ELF-1 (cell line): ENCODE measurements at places on chromosomes 5 and 9.

- DNase-seq = no peak
Observed at GRCh38 chr5:116908537-116908936, 333.9 kb upstream of the SEMA6A start.

GRCh38 chr9:134136118-134136995, 475 bp downstream of the WDR5 start:
- DNase-seq = peak; percentile 41

GRCh38 chr5:94218374-94218773, 400.0 kb downstream of the KIAA0825 start:
- DNase-seq = no peak

DNA sequence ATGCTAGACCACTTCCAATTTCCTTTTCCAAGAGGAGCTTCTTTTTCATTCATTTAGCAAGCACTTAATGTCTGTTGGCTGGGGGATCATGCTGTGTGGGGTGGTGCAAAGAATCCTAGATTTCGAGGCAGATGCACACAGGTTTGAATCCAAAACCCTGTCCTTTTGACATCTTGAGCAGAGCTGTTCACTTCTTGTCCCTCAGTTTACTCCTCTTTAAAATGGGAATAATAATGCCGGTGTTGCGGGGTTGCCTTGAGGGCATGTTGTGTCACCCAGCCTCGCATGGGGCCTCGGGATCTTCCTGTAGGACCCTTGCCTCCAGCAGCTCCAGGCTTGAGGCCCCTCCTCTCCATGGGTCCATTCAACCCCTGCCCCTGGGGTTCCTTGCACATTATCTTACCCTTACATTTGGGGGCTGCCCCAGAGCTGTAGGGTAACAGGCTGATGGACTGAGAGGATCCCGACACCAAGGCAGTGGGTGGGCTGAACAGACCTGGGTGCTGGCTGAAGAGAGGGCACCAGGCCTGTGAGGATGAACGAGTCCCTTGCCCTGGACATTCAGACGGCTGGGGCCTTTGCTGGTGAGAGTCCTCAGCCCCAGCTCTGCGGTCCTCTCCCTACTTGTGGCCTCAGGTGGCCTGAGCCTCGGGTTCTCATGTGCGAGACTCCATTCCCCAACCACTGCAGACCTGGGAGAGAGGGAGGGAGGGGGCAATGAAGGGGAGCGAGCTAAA, 145.8 kb downstream of the BARX1 start:
- no peak for DNase-seq

DNA sequence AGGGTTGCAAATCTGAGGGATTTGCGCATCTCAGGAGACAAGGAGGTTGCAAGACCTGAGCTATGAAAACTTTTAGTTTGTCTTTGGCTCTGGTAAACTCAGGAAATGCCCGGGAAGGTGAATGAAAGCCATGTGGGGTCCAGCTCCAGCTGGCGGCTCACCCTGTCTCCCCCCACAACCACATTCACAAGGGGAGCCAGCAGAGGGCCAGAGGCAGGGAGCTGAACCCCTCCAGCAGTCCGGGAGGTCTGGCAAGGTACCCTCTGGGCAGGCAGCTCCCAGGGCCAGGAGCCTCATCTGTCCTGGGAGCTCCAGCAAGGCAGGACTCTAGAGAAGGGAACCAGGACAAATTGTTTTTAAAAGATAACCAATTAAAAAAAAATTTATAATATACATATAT, 2.5 kb upstream of the FGFR4 start:
- no peak for DNase-seq

- no peak for DNase-seq
Observed at GRCh38 chr5:39063037-39063436, 11.2 kb downstream of the RICTOR start.

DNA sequence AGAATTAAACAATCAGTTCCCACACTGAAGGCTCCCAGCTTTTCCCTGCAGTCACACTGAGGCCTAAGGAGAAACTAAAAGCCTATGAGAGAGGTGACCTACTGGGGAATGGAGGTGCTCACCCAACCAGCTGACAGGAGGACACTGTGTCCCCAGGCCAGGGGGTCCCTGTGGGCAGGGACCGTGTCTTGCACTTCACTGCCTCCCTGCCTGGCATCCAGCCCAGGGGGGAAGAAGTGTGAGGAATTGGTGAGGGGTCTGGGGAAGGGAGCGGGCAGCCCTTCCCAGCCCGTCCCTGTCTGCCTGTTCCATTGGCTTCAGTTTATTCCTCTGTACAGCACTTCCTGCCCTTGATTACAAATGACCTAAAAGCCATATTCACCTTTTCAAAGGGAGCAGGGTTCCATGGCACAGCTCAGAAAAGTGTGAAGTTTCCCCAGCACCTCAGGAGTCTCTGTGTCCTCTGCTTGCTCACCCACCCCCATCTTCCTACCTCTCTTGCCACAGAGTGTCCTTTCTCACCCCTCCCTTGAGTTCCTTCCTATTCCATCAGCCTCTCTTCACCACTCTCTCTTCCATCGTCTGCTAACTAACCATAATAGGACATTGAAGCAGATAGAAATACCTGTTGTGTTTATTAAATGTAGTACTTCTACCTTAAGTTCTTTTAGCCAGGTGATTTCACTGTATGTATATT, 12.9 kb downstream of the OTULINL start:
- no peak for DNase-seq

GRCh38 chr9:99237356-99237755, 15.3 kb downstream of the SEC61B start:
- DNase-seq = no peak
